ENCODE measurements at places on chromosomes 12 and 14. TPM values are rescaled to one million over a fixed set of nuclear protein-coding genes. Genes with fewer than 3 reads are reported as not detected.

ABCB9 gene
- polyA plus RNA-seq = 19.5 TPM

STAC3 gene
- 2.9 TPM for polyA plus RNA-seq

SHMT2 gene
- 38.2 TPM for polyA plus RNA-seq

CFAP251 gene
- polyA plus RNA-seq = 4.0 TPM

ADAM21 gene
- 0.58 TPM for polyA plus RNA-seq

TSFM gene
- 37.8 TPM for polyA plus RNA-seq

RNASE12 gene
- polyA plus RNA-seq = not detected
